ENCODE measurements at places on chromosomes 12 and 14. TPM values are rescaled to one million over a fixed set of nuclear protein-coding genes. Genes with fewer than 3 reads are reported as not detected.

GRCh38 chr12:109937371-109937770, 37.3 kb downstream of the TCHP start:
- no peak for DNase-seq

SERPINA4 gene
- polyA plus RNA-seq, result not detected

GLIPR1L2 gene
- polyA plus RNA-seq, result 5.8 TPM

GRCh38 chr12:89373763-89374572, 21.7 kb upstream of the DUSP6 start:
- DNase-seq, result no peak

GRCh38 chr12:115210533-115211252, 526.7 kb upstream of the TBX3 start:
- DNase-seq, result no peak

DNA sequence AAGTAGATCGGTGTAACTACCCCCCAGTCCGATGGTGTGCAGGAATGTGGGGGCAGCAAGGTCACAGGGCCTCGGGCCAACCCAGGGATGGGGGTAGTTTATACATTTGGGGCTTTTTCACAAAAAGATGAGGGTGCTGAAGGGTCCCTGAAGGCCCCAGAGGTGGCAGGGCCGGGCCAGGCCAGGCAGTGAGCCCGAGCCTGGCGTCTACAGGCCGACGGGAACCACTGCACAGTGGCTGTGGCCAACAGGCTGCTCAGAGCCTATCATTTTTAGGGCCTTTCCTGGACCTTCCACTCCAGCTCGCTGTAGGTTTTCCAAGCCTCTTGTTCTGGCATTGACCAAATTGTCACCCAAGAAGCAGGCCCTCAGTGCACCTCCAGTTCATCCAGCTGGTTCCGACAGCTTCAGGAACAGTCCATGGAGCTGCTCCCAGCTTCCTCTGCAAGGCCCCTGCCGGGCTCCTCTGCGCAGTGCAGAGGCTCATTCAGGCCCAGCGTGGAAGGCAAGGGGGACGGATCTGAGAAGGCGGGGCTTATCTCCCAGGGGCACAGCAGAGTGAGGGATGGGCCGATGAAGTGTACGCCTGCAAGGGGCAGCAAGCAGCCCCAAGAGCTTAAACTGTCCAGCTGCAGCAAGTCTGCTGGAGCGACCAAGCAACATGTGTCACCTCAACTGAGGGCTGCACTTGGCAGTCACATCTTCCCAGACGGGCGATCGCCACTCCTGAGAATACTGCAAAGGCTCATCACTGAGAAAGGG, 13.9 kb downstream of the CDCA4 start:
- no peak for DNase-seq

RAPGEF3 gene
- polyA plus RNA-seq, result 39.1 TPM

DNA sequence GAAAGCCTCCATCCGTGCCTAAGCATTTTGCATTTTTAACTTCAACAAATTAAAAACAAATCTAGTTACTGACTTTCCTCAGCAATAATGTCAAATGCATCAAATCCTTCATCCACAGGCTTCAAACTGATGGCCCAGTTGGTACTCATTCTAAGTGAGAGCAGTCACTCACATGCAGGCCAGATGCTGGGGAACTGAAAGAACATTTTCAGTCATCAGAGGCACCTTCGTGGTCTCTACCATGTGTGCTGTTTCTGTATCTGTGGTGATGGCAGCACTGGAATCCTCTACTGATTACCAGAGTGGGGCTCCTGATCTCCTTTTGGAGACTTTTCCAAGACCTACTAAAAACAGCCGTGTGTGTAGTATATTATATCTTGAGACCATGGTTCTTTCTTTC, 145.2 kb downstream of the PRIMA1 start:
- DNase-seq, result no peak

PRKCH gene
- polyA plus RNA-seq, result 11.0 TPM

GRCh38 chr12:12885096-12885792, 6.1 kb upstream of the GPRC5A start:
- DNase-seq, result no peak

DNA sequence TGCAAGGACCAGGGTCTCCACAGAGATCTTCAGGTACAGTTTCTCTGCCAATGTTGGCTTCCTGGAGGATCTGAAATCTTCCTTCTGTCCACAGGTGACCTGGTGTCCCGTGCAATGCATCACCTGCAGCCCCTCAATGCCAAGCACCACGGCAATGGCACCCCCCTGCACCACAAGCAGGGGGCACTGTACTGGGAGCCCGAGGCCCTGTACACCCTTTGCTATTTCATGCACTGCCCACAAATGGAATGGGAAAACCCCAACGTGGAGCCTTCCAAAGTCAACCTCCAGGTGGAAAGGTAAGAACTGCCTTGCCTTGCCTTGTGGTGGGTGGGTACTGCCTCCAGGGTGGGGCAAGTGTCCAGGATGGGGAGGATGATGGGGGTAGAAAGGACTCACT, 141.8 kb upstream of the PWP1 start:
- no peak for DNase-seq

PTHLH gene
- polyA plus RNA-seq, result 4.3 TPM

GRCh38 chr12:123720141-123720814, 8.1 kb downstream of the ATP6V0A2 start:
- DNase-seq, result no peak

CDCA4 gene
- 7.1 TPM for polyA plus RNA-seq

GPR68 gene
- polyA plus RNA-seq, result 6.4 TPM

Data from spinal cord (tissue), 10 donors.